Vagina (tissue), 2 donors: ENCODE measurements at places on chromosomes 16 and 17.

GRCh38 chr16:11059588-11059987 lies 115.2 kb downstream of the CLEC16A start:
- no peak overlapping the region for H3K4me3 ChIP-seq
- DNase-seq = no peak
- peaks cover 8% of the 10 kb centered on the region for H3K4me1 ChIP-seq
- H3K27ac ChIP-seq = no peak overlapping the region
- no peaks in the 10 kb centered on the region for H3K36me3 ChIP-seq

DNA sequence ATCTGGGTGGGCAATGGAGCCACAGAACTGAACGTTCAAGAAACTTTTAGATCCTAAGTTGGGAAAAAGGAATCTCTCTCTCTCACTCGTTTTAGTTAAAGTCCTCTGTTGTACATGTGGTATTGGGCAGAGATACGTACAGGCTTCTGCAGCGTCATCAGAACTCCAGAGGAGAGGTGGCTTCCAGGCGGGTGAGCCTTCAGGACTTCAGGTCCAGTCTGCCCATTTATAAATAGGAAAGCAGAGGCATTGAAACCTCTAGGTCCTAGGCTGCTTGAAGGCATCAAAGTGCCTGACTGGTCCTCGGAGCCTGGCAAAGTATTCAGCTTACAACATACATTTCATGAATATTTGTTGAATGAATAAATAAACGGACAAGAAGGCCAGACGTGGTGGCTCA lies 8.1 kb upstream of the TNFRSF13B start:
- H3K4me3 ChIP-seq = no peak overlapping the region
- H3K27ac ChIP-seq = no peak overlapping the region
- no peaks in the 10 kb centered on the region for H3K4me1 ChIP-seq
- no peaks in the 10 kb centered on the region for H3K27me3 ChIP-seq

DNA sequence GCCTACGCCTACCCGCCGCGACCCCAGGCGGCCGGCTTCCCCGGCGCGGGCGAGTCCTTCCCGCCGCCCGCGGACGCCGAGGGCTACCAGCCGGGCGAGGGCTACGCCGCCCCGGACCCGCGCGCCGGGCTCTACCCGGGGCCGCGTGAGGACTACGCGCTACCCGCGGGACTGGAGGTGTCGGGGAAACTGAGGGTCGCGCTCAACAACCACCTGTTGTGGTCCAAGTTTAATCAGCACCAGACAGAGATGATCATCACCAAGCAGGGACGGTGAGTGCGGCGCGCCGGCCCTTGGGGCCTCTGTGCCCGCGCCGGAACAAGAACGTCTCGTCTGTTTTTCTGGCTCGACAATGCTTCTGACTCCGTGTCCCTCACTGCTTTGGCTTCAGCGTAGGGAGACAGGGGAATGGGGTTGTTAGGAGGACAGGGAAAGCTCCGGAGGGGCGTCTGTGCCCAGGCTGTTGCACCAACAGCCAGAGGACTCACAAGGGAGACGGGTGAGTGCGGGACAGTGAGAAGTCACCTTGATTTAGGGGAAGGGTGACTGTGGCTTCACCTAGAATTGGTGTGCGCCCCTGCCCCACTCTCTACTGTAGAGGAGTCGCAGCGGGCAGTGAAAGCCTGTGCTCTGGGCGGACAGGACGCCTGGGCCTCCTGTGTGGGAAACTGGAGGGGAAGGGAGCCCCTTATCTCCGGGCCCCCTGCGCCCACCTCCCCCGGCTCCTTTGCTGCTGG lies 806 bp downstream of the TBX21 start:
- no peak for DNase-seq
- peaks cover 19% of the 10 kb centered on the region for H3K27me3 ChIP-seq
- peak overlapping the region; percentile 53 for H3K4me3 ChIP-seq
- H3K27ac ChIP-seq = peak overlapping the region; percentile 55

GRCh38 chr16:79997257-79997656 lies 396.7 kb upstream of the MAF start:
- no peaks in the 10 kb centered on the region for H3K27me3 ChIP-seq
- H3K4me3 ChIP-seq = no peak overlapping the region
- DNase-seq = no peak
- H3K36me3 ChIP-seq = no peaks in the 10 kb centered on the region
- no peak overlapping the region for H3K27ac ChIP-seq
- H3K4me1 ChIP-seq = no peaks in the 10 kb centered on the region

GRCh38 chr16:4193920-4194319 lies 48.0 kb downstream of the SRL start:
- H3K4me3 ChIP-seq = no peak overlapping the region
- H3K27me3 ChIP-seq = no peaks in the 10 kb centered on the region
- no peak for DNase-seq
- no peak overlapping the region for H3K27ac ChIP-seq
- no peaks in the 10 kb centered on the region for H3K36me3 ChIP-seq

GRCh38 chr17:17141279-17141678 lies 64.9 kb downstream of the PLD6 start:
- H3K4me3 ChIP-seq = no peak overlapping the region
- no peaks in the 10 kb centered on the region for H3K27me3 ChIP-seq
- peaks cover 21% of the 10 kb centered on the region for H3K4me1 ChIP-seq

DNA sequence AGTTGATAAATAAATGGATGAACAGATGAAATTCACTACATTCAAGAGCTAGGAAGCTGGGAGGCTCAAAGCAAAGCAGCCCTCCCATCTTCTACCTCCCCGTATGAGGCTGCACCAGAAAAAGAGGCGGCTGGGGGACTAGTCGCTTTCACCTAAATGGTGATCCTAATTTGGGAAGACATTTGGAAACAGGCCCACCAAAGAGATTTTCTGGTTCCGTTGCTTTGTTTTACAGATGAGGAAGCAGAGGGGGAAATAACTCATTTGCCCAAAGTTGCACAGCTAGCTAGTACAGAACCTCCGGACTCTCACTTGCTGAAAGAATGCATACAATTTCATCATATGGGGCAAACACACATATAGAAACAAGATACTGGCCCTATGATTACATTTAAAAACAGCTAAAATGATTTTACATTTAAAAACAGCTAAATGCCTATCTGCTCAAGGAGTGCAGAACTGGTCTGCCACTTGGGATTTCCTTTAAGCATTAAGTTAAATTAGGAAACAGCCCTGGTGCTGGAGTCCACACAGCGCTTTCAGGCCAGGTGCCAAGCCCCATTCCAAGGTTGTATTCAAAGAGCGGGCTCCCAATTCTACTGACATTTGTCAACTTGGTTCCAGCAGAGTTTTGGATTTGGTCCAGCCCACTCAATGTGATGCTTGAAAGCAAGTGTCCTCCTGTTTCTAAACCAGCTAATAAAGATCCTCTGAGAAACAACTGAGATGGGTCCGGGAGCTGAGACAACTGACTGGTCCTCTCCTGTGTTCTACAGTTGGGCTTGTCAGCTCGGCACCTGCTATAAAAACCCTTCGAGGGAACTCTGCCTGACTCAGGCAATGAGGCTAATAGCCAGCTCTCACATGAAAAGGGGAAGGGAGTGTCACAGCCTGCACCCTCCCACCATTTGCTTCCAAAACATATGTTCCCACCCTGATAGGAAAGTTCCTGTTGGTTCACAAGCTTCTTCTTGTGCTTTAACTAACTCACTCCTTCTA lies 11.7 kb downstream of the ERN1 start:
- no peak overlapping the region for H3K4me3 ChIP-seq
- no peaks in the 10 kb centered on the region for H3K27me3 ChIP-seq
- H3K27ac ChIP-seq = peak overlapping the region; percentile 7
- no peak for DNase-seq
- H3K4me1 ChIP-seq = peaks cover 64% of the 10 kb centered on the region

DNA sequence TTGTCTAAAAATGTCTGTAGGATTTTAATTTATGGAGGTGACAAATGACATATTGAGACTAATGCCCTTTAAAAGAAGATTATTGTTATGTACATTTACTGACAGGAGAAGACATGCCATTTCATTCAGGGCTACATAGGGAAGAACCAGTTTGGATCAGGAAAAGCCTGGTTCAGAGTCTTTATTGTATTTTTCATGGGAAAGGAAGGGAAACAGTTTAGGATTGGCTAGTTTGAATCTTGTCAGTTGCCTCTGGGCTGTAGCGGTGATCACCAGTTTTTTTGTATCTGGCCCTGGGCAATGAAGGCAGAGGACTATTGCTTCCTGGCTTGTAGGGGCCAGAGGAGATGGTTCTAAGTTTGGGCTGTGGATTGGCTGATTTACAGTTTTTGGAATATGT lies 31.8 kb downstream of the NSRP1 start:
- H3K4me1 ChIP-seq = peaks cover 17% of the 10 kb centered on the region
- H3K4me3 ChIP-seq = no peak overlapping the region
- H3K36me3 ChIP-seq = no peaks in the 10 kb centered on the region

DNA sequence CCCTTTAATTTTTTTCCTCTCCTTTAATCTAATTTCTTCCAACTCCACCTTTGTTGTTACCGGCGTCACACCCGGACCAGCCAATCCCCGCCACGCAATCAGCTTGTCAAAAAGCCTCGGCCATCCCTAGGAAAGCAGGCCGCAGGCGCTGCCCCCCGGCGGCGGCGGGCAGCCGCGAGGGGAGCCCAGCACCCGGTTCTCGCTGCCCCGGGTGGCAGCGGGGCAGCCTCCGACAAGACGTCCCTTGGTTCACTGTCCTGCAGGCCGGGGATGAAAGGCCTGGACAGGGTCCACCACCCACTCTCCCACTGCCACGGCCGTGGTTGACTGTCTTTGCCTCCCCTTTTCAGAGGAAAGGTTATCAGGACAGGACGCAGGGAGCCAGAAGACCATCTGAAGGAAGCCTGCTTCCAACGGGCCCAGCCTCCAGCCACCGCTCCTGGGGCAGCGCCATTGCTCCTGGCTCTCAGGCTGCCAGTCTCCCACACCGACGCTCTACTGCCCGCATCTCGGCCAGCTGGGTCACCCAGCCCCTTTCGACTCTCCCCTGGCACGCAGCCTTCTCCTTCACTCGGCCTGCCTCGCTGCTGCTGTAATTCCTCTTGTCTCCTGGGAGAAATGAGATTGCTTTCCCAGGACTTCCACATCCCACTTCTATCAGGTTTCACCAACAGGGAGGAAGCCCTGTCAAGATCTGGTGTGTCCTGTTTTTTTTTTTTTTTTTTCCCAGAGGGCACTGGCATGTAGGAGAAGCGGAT lies 2.8 kb upstream of the UBTF start:
- H3K4me1 ChIP-seq = peaks cover 34% of the 10 kb centered on the region
- H3K36me3 ChIP-seq = no peaks in the 10 kb centered on the region
- H3K4me3 ChIP-seq = peak overlapping the region; percentile 76
- no peak for DNase-seq
- H3K27me3 ChIP-seq = no peaks in the 10 kb centered on the region

GRCh38 chr17:44144966-44145739 lies 3.4 kb downstream of the HROB start:
- DNase-seq = no peak
- no peaks in the 10 kb centered on the region for H3K36me3 ChIP-seq
- no peak overlapping the region for H3K4me3 ChIP-seq
- no peaks in the 10 kb centered on the region for H3K27me3 ChIP-seq

GRCh38 chr16:931626-932500 lies 38.9 kb downstream of the LMF1 start:
- H3K36me3 ChIP-seq = no peaks in the 10 kb centered on the region
- no peak overlapping the region for H3K4me3 ChIP-seq
- H3K27me3 ChIP-seq = no peaks in the 10 kb centered on the region
- H3K4me1 ChIP-seq = no peaks in the 10 kb centered on the region
- H3K27ac ChIP-seq = no peak overlapping the region
- DNase-seq = no peak

GRCh38 chr17:55285340-55286301 lies 20.9 kb downstream of the HLF start:
- no peaks in the 10 kb centered on the region for H3K36me3 ChIP-seq
- no peaks in the 10 kb centered on the region for H3K27me3 ChIP-seq
- H3K27ac ChIP-seq = peak overlapping the region; percentile 79
- no peak overlapping the region for H3K4me3 ChIP-seq

GRCh38 chr17:1473170-1473569 lies 17.1 kb upstream of the CRK start:
- no peaks in the 10 kb centered on the region for H3K4me1 ChIP-seq
- no peaks in the 10 kb centered on the region for H3K36me3 ChIP-seq
- no peak for DNase-seq
- H3K27ac ChIP-seq = no peak overlapping the region

GRCh38 chr16:68575082-68575481 lies 36.0 kb downstream of the ZFP90 start:
- no peak for DNase-seq
- H3K36me3 ChIP-seq = no peaks in the 10 kb centered on the region
- H3K27me3 ChIP-seq = no peaks in the 10 kb centered on the region
- no peaks in the 10 kb centered on the region for H3K4me1 ChIP-seq
- no peak overlapping the region for H3K27ac ChIP-seq
